Activated CD4-positive, alpha-beta memory T cell treated with anti-CD3 and anti-CD28 coated beads for 36 hours (primary cell): ENCODE measurements at places on chromosomes 4 and X. TPM values are rescaled to one million over a fixed set of nuclear protein-coding genes. Genes with fewer than 3 reads are reported as not detected.

DNA sequence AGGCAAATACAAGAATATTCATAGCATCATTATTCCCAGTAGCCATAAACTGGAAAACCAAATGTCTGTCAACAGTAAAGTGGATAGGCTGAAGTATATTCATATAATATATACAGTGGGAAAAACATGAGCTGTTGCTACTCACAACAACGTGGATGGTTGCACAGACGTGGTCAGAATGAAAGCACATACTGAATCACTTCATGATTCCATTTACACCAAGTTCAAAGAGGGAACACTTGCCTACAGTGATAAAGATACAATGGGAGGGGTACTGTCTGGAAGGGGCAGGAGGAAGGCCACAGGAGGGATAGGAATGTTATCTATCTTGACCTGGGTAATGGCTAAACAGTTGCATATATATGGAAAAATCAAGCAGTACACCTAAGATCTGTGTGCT is 25.3 kb downstream of the APBB2 start:
- no peak for DNase-seq

DNA sequence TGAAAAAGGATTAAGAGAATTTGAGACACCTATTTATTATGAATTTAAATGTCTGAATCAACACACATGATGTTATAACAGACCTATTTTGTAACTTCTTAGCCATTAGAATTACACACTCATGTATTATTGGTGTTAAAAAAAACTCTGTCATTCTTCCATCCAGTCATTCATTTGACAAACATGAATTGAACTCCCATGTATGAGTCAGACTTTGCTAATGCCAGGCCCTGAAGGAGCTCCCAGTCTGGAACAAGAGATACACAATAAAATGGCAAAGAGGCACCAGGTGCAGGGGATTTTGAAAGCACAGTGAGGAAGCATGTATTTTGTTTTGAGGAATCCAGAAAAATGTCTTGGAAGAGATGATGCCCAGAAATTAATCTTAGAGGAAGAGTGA is 87.7 kb upstream of the EFHC2 start:
- no peak for DNase-seq

GRCh38 chr4:154184238-154184637 is 307.4 kb downstream of the DCHS2 start:
- no peak for DNase-seq

DNA sequence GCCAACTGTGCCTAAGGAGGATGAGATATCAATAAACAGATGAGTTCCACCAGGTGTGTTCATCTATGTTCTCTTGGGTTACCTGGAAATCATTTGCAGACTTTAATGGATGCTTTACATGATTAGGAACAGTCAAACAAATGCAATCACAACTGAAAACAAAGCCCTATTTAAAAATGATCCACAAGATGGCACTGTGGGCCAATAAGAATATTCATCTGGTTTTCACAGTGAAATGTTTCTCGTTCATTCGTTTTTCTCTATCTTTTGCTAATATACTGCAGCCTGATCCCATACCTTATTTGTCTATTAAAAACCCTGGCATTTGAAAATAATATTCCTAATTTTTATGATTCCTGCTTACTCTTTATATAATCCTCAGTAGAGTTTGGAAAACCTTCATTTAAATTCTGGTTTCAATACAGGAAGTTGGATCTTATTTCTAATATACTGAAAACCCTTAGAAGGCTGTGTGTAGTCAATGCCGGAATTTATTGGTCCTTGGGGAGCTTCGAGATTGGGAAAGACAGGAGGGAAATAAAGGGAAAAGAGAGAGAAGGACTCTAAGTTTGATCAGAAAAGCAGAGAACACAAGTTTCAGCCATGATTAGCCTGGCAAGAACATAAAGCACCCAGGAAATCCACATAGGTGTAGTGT is 63.8 kb upstream of the TAPT1 start:
- DNase-seq = no peak

- no peak for DNase-seq
Observed at GRCh38 chrX:110212299-110212698, 105.6 kb downstream of the AMMECR1 start.

DNA sequence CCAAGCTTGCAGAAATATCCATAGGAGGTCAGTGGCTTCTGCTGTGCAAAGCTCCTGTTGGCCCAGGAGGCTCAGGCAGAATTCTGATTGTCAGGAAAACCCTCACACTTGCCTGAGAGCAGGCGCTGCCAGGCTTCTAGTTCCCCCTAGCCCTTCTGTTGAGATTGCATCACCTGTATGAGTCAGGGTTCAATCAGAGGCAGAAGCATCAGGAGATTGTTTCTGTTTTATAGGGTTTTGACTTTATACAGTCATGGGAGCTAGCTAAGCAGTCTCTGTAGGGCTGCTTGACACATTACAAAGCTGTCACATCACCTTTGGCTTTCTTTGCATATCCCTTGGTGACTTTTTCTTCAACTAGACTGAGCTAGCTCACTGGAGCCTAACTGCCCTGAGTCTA is 27.8 kb downstream of the DIPK2B start:
- DNase-seq = peak; percentile 14

DNA sequence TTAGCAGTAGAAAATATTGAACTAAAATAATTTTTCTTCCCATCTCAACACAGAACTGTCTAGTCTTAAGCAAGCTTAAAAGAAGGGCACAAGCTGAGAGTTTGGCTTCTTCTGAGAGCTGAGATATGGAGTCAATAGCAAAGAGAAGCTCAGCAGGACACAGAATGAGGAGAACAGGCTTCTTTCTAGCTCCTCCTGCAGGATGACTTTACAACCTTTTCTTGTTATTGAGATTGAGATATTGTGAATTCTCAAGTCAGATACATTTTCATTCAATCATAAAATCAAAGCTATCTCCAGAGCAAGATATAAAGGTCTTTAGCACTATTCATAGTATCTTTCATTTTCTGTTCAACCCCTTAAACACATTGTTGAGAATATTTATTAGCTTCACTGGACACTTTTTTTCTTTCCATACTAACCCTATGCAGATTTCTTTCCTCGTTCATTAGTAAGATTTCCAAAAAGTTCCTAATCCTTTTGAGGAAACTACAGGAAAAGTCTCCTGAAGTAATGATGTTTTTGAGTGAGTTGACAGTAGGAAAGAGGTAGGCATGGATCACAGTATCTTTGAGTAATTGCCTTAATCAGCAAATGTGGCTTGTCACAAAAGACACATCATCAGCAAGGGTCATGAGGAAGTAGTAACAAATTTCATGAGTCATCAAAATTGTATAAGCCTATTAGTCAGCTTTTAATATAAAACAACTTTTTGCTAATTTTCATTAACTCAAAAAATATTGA is 17.8 kb upstream of the CXCL3 start:
- DNase-seq = no peak

GRCh38 chrX:135652602-135653001 is 60.8 kb upstream of the CT45A1 start:
- DNase-seq = no peak

- DNase-seq = no peak
Observed at GRCh38 chr4:142718981-142719380, 127.1 kb downstream of the INPP4B start.

- DNase-seq = peak; percentile 31
Observed at GRCh38 chrX:140141444-140142029, 176.2 kb upstream of the CXorf66 start.

GRCh38 chr4:120843849-120844527 is 78.5 kb downstream of the PRDM5 start:
- DNase-seq = peak; percentile 17

GRCh38 chrX:115229337-115230003 is 4.4 kb downstream of the LRCH2 start:
- DNase-seq = no peak

GRCh38 chr4:122118243-122118642 is 33.9 kb upstream of the BLTP1 start:
- DNase-seq = no peak

DNA sequence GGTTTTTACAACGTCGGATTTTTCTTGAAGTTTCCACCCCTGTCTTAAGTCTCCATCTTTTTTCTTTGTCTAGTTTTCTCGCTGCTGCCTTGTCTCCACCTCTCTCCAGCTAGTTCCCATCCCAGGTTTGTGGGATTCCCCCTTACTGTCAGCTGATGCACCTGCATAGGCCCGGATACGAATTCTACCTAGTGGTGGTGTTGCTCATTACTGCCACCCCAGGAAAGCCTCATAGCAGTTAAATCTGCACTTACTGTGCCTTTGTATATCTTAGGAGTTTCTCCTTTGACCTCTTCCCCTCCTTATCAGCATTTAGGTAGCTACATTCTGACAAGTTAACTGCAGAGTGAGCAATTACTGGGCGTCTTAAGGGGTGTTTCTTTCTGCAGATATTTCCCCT is 1693.1 kb upstream of the TENM3 start:
- no peak for DNase-seq

- no peak for DNase-seq
Observed at GRCh38 chr4:141192564-141192963, 28.1 kb upstream of the ZNF330 start.

- DNase-seq = no peak
Observed at GRCh38 chrX:40157228-40158035, 59.7 kb upstream of the BCOR start.

DNA sequence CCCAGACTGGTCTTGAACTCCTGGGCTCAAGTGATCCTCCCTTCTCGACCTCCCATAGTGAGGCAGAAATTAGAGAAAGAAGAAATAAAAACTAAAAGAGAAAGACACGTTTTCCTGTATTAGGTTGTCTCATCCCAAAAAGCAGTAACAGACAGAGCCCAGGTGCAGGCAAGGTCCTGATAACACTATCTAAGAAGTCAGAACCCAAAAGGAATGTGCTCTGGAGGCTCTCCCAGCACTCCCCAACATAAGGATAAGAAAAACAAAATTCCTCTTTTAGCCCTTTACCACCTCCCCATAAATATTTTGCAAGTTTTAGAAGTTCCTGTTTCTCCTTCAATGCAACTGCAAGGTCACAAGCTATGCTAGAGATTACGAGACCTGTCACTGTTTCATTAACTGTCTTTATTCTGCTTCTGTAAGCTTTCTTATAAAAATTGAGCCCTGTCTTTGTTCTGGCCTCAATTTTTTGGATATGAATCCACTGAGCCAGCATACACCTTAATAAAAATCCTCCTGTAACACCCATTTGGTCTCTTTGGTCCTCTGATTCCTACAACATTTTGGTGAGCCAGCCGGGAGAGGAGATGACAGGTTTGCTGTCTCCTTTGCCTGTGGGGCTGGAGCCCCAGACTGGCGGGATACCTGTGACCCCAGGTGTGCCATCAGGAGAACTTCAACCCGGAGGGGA is 25.9 kb downstream of the LIAS start:
- no peak for DNase-seq

GRCh38 chr4:73523126-73523525 is 41.6 kb downstream of the AFM start:
- no peak for DNase-seq

DNA sequence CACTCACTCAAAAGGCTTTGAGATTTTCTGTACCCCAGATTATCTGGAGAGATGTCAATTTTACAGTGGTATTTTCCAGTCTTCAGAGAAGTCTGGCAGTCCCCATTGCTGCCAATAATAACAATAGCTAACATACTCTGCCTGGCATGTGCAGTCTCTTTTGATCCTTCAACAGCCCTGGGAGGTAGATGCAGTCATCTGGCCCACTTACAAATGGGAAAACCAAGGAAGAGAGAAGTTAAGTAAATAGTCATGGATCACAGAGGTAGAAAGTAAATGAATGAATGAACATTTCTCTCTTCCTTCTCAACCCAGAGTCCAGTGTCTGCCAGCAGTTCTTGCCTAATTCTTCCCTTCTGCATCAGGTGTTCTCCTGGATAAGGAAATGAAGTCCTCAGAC is 113.0 kb upstream of the EDNRA start:
- no peak for DNase-seq

DNA sequence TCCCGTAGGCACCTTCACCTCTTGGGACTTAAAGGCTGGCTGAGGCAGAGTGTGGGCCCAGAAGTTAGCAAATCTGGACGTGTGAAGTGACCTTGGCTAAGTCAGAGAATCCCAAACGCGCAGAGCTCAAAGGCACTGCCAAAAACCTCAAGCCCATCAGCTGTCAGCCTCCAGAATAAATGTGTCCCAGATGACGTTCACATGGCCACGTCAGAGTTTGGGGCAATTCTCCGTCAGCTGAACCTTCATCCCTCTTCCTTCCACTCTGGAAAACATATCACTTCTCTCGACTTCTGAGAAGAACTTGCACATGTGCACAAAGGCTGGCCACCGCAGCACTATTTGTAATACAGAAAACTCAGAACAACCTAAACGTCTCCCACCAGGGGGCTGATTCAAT is 35.7 kb upstream of the APLN start:
- DNase-seq = no peak

GRCh38 chr4:123340381-123340701 is 56.3 kb upstream of the SPRY1 start:
- DNase-seq = no peak

DNA sequence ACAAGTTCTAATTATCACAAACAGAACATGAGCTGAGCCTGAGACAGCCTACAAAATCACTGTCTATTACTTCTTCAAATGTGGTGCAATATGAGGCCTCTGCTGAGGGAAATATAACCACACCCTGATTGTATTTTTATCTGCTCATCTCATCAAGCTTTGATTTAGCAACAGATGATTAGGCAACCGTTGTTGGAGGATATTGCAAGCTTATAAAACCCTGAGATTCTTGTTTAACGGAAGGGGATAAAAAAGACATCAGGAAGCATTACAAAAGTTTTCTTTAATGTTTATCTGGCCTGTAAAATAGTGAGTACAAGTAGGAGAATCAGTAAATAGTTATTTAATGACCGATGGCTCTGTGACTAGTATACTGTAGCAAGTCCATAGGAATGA is 108.5 kb downstream of the ZNF330 start:
- DNase-seq = no peak

GRCh38 chr4:13329963-13330362 is 154.2 kb downstream of the RAB28 start:
- no peak for DNase-seq

- no peak for DNase-seq
Observed at GRCh38 chr4:55721651-55722050, 85.6 kb upstream of the NMU start.

GRCh38 chr4:19832411-19832810 is 419.3 kb upstream of the SLIT2 start:
- no peak for DNase-seq

DNA sequence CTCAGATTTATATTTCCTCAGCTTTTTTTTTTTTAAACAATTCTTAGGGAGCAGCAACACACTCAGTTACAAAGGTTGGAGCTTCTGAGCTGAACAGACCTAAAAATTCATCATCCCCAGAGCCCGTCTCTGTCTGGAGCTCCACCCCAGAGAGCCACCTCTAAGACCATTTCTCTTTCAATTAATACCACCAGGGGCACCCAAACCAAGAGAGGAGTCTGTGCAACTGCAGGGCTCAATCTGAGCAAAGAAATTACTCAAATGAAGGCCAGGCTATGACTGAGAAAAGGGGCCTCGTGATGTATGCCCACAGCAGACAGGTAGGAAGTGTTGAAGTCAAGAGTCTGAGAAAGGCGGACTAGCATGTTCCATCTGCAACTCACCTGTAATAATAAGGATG is 95.5 kb downstream of the C4orf51 start:
- DNase-seq = no peak

- no peak for DNase-seq
Observed at GRCh38 chr4:65344278-65344825, 325.9 kb downstream of the EPHA5 start.

Gene KIT
- total RNA-seq = not detected

Gene KCTD8
- not detected for total RNA-seq

Gene MAOA
- 14.8 TPM for total RNA-seq

Gene NXF2B
- total RNA-seq = not detected

Gene PDLIM3
- total RNA-seq = not detected

Gene TRPC3
- total RNA-seq = 1.0 TPM

Gene ARFIP1
- total RNA-seq = 10.5 TPM

Gene C4orf46
- total RNA-seq = 16.3 TPM

Gene EXOC1L
- total RNA-seq = not detected

Gene UGT8
- 0.53 TPM for total RNA-seq

Gene CT45A1
- total RNA-seq = not detected

Gene TRPC5OS
- not detected for total RNA-seq
